ENCODE measurements at places on chromosomes 6 and 20.
A peak's percentile ranks its signal among the peaks of the same experiment; 100 is the strongest.

GRCh38 chr20:24818056-24818455 is 131.0 kb upstream of the CST7 start:
- DNase-seq: no peak

DNA sequence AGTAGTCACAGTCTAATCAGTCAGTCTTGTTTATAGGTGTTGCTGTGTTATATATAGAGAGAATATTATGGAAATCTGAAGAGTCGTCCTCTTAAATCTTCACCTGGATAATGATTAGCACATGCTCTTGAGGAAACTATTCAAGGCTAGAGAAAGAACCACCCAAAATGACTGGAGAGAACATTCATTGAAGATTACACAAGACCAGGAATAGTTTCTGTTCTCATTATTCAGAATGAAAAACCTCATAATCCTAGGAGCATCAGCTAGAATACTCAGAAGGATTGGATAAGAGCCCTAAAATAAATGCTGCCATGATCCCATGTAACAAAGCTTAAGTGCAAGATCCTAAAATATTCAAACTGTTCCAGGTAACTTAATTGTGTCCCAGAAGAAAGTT is 278.2 kb upstream of the PREP start:
- no peak for DNase-seq

- DNase-seq: no peak
These were observed 95.1 kb upstream of the FOXP4 start for GRCh38 chr6:41451039-41451438.

DNA sequence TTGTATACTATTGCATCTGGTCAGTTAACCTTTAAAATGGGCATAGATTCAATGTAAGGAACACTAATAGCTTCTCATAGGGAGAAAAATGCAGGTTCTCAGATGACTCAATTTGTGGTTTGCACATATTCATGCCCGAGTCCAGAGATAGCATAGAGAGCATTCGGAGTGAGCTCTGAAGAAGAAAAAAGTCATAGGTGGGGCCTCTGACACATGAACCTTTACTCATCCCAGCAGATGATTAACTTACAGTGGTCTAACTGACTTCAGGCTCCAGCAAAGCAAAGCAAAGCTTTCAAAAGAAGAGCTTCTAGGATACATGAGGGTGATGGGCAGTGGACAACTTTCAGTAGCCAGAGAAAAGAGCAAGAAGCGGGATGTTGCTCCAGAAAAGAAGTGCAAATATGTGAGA is 55.3 kb upstream of the BTN3A2 start:
- no peak for DNase-seq

- no peak for DNase-seq
These were observed 344.6 kb upstream of the IMPG1 start for GRCh38 chr6:76416821-76417605.

GRCh38 chr6:161031721-161032495 is 40.3 kb downstream of the MAP3K4 start:
- DNase-seq: no peak

DNA sequence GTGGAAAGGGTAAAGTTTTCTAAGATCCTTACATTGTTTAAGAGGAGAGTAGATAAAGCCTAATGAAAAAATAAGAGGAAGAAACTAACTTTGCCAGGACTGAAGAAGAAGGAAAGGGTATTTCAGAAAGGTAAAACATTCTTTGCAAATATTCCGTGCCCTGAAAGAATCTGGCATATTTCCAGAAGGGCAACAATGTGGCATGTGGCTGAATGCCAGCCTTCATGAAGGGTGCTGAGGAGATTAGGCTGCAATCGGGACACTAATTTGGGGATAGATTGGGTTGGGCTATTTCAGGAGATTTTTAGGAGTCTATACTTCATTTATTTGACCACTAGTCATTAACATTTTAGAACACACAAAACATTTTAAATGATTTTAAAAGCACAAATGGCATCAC is 16.2 kb upstream of the UFL1 start:
- DNase-seq: no peak

GRCh38 chr20:4956200-4956810 is 45.0 kb downstream of the SLC23A2 start:
- no peak for DNase-seq

- no peak for DNase-seq
These were observed 157.0 kb upstream of the ENPP5 start for GRCh38 chr6:46327779-46328178.

DNA sequence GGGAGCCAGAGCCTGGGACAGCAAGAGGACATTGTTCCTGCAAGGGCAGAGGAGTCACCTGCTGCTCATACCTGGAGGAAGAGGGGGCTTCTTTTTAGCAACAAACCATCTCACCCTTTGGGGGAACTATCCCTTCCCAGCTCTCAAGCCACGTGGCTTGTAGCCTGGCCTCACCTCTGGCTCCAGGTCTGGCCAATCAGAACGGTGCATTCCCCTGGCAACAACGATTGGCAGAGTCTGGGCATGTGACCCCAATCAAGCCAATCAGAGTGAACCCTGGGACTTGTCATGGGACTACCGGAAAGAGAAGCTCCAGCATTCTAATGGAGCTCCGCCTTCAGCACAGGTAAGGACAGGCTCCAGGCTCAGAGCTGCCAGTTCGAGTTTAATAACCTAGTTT is 33.6 kb downstream of the KCNB1 start:
- DNase-seq: no peak

GRCh38 chr6:146041282-146041681 is 12.4 kb downstream of the GRM1 start:
- no peak for DNase-seq

DNA sequence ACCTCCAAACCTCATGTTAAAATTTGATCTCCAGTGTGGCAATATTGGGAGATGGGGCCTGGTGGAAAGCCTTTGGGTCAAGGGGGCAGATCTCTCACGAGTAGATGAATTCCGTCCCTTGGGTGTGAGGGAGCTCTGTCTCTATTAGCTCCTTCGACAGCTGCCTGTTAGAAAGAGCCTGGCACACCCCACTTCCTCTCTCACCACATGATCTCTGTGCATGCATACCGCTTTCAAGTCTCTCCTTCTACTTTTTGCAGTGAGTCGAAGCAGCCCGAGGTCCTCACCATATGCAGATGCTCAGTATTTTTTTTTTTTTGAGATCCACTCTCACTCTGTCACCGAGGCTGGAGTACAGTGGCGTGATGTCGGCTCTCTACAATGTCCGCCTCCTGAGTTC is 176.9 kb downstream of the SYNDIG1 start:
- peak; percentile 42 for DNase-seq
